ENCODE measurements at places on chromosomes 12 and 14.

DNA sequence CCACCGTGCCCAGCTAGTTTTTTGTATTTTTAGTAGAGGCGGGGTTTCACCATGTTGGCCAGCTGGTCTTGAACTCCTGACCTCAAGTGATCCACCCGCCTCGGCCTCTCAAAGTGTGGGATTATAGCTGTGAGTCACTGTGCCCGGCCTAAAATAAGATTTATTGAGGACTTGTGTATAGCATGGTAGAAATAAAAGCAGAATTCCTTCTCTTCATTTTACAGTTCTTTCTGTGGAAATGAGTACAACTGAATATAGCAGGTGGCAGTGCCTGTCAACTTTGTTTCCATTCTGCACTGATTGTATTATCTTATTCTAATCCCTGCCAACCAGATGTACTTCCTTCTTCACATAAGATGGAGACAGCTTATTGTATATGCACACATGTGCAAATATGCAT, 41.0 kb downstream of the DIP2B start:
- no peak for DNase-seq

GRCh38 chr14:94884616-94885230, 114.8 kb upstream of the GSC start:
- DNase-seq = no peak

- DNase-seq = peak; percentile 67
Measured at GRCh38 chr14:94936401-94936892, 166.5 kb upstream of the GSC start.

- no peak for DNase-seq
Measured at GRCh38 chr12:107326237-107326636, 232.9 kb upstream of the CRY1 start.

Measured in fibroblast of skin of right quadriceps (primary cell).